ENCODE measurements at places on chromosomes 12 and 14. TPM values are rescaled to one million over a fixed set of nuclear protein-coding genes. Genes with fewer than 3 reads are reported as not detected.
A peak's percentile ranks its signal among the peaks of the same experiment; 100 is the strongest.

GRCh38 chr12:65182012-65182739, 12.8 kb downstream of the LEMD3 start:
- H3K36me3 ChIP-seq: no peaks in the 10 kb centered on the region
- no peak overlapping the region for H3K27ac ChIP-seq
- no peak for DNase-seq
- no peak overlapping the region for H3K4me3 ChIP-seq

KRT85 gene
- total RNA-seq: not detected

MAP1LC3B2 gene
- not detected for total RNA-seq

GRCh38 chr14:58846682-58847465, 209.1 kb downstream of the DACT1 start:
- no peak overlapping the region for H3K4me3 ChIP-seq
- H3K36me3 ChIP-seq: no peaks in the 10 kb centered on the region
- no peaks in the 10 kb centered on the region for H3K4me1 ChIP-seq
- no peaks in the 10 kb centered on the region for H3K27me3 ChIP-seq
- no peak for DNase-seq
- no peak overlapping the region for H3K27ac ChIP-seq

MIP gene
- not detected for total RNA-seq

DNA sequence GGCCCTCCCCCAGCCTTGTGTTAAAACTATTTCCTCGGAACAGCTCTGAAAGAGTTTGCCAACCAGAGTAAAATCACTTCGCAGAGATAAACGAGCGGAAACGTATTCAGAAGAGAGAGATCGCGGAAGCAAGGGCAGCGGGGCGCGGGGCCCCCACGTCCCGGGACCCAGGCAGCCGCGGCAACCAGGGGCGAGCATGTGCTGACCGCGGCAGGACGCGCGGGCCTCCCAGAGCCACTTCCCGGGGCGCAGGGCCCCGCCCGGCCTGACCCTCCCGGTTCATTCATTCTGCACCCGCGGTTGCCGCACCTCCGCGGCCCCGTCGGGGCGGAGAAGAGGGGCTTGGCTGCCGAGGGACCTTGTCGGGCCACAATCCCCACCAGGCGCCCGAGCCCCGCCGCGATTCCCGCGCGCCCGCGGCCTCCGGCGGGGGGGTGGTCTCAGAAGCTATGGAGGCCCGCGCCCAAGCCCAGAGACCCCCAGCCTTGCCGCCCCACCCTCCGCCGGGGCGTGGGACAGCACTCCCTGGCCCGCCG, 598 bp downstream of the UBE2N start:
- peaks cover 50% of the 10 kb centered on the region for H3K4me1 ChIP-seq
- no peak for DNase-seq
- no peaks in the 10 kb centered on the region for H3K36me3 ChIP-seq
- peak overlapping the region; percentile 90 for H3K4me3 ChIP-seq

DNA sequence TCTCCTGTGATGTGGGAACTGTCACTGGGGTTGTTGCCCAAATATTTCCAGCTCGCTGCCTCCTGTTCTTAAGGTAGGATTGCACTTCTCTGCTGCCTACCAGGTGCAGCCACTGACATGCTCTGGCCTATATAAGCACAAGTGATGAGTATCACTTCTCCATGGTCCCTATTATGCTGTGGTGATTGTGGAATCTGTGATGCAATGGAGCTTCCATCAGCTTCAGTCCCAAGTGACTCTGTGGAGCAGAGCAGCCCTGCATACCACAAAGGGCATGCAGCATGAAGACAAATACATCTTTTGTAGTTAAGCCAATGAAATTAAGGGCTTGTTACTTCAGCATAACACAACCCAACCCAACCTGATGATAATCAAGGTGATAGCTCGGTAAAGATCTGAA, 43.5 kb downstream of the CKAP4 start:
- no peaks in the 10 kb centered on the region for H3K4me1 ChIP-seq
- H3K27me3 ChIP-seq: no peaks in the 10 kb centered on the region
- no peak overlapping the region for H3K4me3 ChIP-seq
- no peaks in the 10 kb centered on the region for H3K36me3 ChIP-seq
- H3K27ac ChIP-seq: no peak overlapping the region
- no peak for DNase-seq

DNA sequence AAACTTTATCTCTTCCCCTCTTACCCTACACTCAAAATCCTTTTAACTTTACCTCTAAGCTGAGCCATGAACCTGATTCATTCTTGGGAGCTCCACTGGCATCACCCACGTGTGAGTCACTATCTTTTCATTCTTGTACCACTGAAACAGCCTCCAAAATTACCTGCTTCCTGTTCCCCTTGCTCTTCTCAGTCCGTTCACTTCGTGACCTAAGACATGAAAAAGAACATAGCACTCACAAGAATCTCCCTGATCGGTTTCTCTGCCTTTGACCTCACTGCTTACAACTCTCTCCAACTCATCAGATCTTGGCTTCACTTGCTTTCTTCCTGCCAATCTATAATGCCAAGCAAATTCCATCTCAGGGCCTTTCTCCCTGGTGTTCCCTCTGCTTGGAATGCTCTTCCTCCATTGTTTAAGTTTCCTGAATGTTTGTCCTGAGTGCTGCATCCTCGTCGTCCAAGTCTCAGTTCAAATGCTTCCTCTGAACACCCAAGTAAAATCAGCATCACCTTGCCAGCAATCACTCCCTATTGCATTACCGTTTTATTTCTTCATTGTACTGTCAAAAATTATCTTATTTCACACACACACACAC, 9.2 kb downstream of the GLIPR1 start:
- peaks cover 23% of the 10 kb centered on the region for H3K4me1 ChIP-seq
- no peak for DNase-seq
- no peak overlapping the region for H3K4me3 ChIP-seq

WNT1 gene
- not detected for total RNA-seq

NRIP2 gene
- 2.7 TPM for total RNA-seq

DNA sequence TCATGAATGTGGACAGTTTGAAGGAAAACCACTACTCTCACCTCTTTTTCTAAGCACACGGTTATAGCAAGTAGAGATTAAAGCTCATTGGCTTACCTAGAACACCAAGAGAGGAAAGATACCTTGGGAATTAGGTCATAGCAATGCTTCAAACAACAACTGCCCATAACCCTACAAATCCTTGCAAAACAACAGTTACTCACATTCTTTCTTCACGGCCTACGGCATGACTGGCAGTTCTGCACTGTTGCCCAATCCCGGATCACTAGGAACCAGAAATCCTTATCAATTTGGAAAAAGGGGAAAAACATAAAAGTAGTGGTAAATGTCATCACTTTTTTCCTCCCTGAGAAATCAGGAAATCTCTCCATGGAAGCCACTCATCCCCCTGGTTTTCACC, 9.6 kb upstream of the ISM2 start:
- peaks cover 12% of the 10 kb centered on the region for H3K36me3 ChIP-seq
- no peaks in the 10 kb centered on the region for H3K27me3 ChIP-seq
- DNase-seq: no peak
- no peak overlapping the region for H3K27ac ChIP-seq
- no peak overlapping the region for H3K4me3 ChIP-seq

C12orf54 gene
- 8.3 TPM for total RNA-seq

TAS2R42 gene
- total RNA-seq: not detected

KLHL28 gene
- 9.0 TPM for total RNA-seq

DNA sequence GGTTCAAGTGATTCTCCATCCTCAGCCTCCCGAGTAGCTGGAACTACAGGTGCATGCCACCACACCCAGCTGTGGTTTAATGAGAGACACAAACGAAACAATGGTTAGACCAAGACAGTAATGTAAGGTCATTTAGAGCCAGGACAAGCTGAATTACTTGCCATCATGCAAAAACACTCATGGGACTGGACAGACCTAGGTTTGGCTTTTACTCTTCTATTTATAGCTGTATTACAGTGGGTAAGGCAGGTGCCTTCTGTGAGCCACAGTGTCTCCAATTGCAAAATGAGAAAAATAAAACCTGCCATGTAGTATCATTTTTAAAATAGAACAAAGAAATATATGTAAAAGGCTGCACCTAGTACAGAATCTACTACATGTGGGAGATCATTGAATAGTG, 513.2 kb downstream of the NELL2 start:
- H3K36me3 ChIP-seq: no peaks in the 10 kb centered on the region
- H3K4me1 ChIP-seq: no peaks in the 10 kb centered on the region
- H3K4me3 ChIP-seq: no peak overlapping the region
- no peaks in the 10 kb centered on the region for H3K27me3 ChIP-seq

DHRS1 gene
- 13.9 TPM for total RNA-seq

GRCh38 chr12:14981049-14981448, 8.2 kb downstream of the PDE6H start:
- H3K36me3 ChIP-seq: no peaks in the 10 kb centered on the region
- no peak overlapping the region for H3K27ac ChIP-seq
- H3K4me3 ChIP-seq: no peak overlapping the region
- H3K27me3 ChIP-seq: no peaks in the 10 kb centered on the region
- no peak for DNase-seq

DNA sequence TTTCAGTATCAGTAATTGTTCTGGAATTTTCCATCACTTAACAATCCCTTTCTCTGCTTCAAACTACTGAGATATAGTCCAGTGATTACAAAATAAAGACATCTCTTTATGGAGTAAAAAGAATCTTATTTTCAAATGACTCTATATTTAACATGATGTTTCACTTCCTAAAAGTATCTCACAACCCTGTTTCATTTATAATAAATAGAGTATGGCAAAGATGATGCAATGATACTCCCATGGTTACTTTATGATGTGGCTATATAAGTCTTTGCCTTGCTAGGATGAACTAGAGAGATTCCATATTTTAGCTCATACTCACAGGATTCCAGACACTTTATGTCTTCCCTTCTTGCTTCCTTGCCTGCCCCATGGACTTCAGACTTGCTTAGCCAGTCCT, 953.5 kb upstream of the MDGA2 start:
- DNase-seq: no peak
- H3K36me3 ChIP-seq: no peaks in the 10 kb centered on the region
- H3K4me3 ChIP-seq: no peak overlapping the region
- H3K27me3 ChIP-seq: no peaks in the 10 kb centered on the region
- no peaks in the 10 kb centered on the region for H3K4me1 ChIP-seq
- no peak overlapping the region for H3K27ac ChIP-seq

GRCh38 chr12:31019561-31019960, 54.1 kb upstream of the DDX11 start:
- H3K27me3 ChIP-seq: no peaks in the 10 kb centered on the region
- DNase-seq: peak; percentile 3

- no peak overlapping the region for H3K4me3 ChIP-seq
- no peak for DNase-seq
- no peaks in the 10 kb centered on the region for H3K4me1 ChIP-seq
- no peaks in the 10 kb centered on the region for H3K27me3 ChIP-seq
- no peak overlapping the region for H3K27ac ChIP-seq
These were observed 345.9 kb downstream of the NAV3 start for GRCh38 chr12:78176643-78177042.

DNA sequence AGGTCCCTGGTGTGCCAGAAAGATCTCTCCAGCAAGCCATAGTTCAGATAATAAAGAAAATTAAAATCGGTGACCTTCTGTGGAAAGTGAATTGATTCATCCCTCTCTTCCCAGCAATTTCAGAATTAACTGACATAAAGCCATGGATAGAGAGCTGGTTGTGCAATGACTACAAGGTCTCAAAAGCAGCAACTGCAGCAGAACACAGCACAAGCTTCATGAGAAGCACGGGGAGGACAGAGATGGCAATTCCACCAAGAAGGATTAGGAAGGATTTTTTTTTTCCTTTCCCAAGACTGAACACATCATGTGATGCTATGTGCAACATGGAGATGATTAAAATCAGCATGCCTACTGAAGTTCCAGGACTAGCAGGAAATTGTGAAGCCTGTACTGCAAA, 154.9 kb upstream of the PLEKHG7 start:
- no peak for DNase-seq
- H3K27ac ChIP-seq: no peak overlapping the region
- H3K4me3 ChIP-seq: no peak overlapping the region
- no peaks in the 10 kb centered on the region for H3K27me3 ChIP-seq

DNA sequence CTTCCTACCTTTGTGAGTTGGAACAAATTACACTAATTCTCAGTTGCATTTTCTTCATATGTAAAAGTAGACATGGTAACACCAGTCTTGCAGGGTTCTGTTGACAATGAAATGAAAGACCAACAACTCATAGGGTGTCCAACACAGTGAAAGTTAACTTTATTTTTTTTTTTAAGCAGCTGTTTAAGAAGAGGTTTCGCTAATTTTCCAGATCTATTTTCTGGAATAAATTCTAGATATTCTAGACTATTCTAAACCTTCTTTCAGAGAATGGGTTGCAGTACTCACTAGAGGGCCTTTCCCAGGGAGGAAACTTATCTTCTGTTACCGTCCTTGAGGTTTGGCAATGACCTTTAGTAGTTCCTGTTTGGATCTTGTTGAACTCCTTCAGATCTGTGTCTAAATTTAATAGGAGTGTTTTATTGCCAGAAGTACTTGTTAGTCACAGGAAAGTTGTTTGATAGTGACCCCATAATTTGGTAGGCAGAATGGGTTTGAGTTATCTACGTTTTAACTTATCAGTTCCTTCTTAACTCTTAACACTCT, 2.8 kb upstream of the ART4 start:
- H3K4me3 ChIP-seq: no peak overlapping the region
- no peaks in the 10 kb centered on the region for H3K27me3 ChIP-seq
- peak overlapping the region; percentile 18 for H3K27ac ChIP-seq
- no peaks in the 10 kb centered on the region for H3K36me3 ChIP-seq
- DNase-seq: no peak

PRR4 gene
- 1.4 TPM for total RNA-seq

DNA sequence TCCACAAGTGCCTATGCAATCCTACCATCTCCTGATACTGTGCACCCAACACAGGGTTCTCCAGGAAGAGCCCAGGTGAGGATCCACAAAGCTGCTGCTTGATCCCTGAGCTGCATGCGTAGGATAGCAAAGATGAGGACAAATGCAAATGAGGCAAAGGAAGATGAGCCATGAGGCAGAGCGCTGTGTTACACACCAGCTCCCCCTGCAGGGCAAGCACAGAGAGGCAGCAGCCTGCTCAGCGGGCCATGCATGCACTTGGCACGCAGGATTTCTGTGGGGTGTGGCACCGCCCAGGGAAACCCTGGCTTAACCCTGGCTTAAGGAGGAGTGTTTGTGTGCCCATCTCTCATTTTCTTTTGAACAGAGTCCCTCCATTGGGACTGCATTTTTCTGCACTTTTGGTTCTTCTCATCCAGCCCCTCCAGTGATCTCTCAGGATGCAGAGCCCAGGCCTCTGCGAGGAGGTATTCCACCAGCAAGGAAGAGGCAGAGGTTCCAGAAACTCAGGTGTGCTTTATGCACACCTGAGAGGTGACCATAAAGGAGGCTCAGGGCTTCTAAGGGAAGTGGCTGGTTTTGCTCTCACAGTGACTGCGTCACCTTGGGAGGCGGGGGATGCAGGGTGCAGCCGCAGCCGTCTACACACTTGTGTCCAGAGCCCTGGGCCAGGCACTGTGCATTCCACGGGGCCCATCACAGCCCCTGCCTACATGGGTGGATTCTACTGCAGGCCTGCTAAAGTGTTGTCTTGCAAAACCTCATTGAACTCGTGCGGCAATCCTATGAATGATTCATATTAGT, 973.3 kb upstream of the TMEM132C start:
- DNase-seq: no peak
- no peaks in the 10 kb centered on the region for H3K4me1 ChIP-seq
- no peaks in the 10 kb centered on the region for H3K36me3 ChIP-seq
- no peaks in the 10 kb centered on the region for H3K27me3 ChIP-seq
- H3K4me3 ChIP-seq: no peak overlapping the region

KRT3 gene
- not detected for total RNA-seq

TDRD9 gene
- 4.6 TPM for total RNA-seq

RHEBL1 gene
- 0.36 TPM for total RNA-seq
